Stimulated activated CD8-positive, alpha-beta memory T cell treated with anti-CD3 and anti-CD28 coated beads, Interleukin-2, amount 100 ng/mL, for 1 hour (primary cell): ENCODE measurements at places on chromosomes 3 and 15.

- DNase-seq, result no peak
Observed at GRCh38 chr3:186946756-186947375, 16.5 kb downstream of the ST6GAL1 start.

- no peak for DNase-seq
Observed at GRCh38 chr3:156551746-156552145, 3.2 kb downstream of the SSR3 start.

DNA sequence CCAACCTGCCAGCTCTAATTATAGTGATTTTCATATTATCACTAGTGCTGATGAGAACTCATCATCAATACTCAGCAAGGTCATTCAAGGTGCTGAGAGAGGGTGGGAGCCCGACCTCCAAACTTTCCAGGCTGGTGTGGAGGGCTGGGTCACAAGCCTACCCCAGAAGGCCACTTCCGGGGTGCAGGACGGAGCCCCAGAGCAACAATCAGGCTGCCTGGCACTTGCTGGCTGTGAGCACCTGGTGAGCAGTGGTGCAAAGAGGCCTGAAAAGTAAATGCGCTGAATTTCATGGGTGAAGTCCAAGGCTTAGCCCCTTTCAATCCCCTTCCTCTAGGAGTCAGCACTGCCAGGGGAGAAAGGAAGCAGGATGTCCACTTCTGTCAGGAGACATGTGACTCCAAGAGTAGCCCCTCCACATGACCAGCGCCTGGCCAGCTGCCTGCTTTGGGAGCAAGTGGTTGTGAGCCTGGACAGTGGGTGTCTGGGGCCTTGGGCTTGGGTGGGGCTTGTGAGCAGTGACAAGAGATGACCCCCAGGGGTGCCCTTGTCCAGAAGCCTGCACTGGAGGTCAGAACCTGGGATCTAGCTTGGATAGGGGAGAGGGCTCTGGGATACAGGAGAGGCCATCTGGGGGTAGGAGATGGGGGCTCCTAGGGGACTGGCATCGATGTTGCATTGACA is 165.0 kb upstream of the TLE3 start:
- DNase-seq, result no peak

DNA sequence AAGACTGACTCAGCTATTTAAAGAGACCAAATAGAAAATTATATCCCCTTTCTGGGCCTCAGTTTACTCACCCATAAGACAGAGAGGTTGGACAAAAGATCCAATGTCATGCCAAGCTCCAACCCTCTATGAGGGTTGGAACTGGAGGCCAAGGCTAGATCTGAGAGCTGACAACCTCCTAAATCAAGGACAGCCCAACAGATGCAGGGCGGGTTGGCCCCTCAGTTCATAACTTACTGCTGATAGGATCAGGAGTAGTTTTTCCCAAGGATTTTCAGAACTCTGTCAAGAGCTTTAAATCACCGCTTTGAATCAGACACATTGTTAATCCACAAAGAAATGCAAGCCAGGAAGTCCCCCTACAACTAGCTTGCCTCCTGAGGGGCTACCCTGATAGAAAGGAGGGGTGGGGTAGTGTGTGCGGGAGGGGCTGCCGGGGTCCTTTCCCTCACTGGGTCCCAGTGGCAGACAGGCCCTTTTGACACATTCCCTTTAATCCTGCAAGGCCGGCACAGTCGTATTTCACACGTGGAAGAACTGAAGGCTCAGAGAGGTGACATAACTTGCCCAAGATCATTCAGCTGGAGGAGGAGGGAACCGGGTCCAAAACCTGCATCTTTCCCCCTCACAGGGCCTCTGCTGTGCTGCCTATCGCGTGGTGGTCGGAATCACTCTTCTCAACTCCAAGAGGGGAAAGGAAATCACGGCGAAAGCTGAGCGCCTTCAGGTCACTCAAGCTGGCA is 21.4 kb downstream of the BMF start:
- no peak for DNase-seq

DNA sequence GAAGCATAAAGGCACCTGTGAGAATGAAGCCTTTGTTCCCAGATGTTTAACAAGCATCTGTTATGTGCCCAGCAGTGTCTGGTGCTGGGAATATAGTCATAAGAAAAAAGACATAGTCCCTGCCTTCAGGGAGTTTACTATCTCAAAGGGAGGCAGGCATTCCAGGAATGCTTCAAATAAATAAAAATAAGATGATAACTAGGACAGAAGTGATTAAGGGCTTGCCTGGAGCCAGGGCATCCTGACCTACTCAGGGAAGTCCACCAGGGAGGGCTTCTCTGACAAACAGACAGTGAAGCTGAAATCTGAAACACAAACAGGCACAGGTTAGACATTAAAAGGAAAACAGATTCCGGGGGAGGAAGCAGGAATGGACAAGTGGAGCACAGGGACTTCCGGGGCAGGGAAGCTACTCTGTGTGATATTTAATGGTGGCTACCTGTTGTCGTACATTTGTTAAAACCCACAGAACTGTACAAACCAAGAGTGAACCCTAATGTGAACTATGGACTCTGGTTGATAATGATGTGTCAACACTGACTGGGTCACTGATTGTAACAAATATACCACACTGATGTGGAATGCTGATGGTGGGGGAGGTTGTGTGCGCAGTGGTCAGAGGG is 53.3 kb downstream of the ITGB5 start:
- DNase-seq, result no peak

DNA sequence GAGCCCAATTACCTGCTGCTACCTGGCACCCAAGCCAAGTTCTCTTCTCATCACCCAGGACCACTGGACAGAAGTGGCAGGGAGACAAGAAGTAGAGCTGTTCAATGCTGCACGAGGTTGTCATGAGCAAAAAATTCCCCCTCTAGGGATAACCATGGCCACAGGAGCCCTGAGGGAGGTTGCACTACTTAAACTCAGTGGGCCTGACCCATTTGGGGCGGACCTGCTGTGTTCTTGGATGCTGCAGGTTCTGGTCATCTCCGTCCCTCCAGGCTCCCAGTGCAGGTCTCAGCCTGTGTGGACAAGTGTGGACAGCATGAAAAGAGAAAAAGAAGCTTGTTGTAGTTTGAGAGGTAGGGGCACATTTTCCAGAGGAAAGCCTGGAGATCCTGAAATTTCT is 26.1 kb upstream of the MANF start:
- DNase-seq, result no peak

GRCh38 chr3:42053476-42053875 is 37.7 kb upstream of the TRAK1 start:
- DNase-seq, result no peak

GRCh38 chr3:71183549-71183948 is 400.0 kb downstream of the FOXP1 start:
- no peak for DNase-seq

- DNase-seq, result no peak
Observed at GRCh38 chr3:153138276-153139210, 23.5 kb upstream of the RAP2B start.

DNA sequence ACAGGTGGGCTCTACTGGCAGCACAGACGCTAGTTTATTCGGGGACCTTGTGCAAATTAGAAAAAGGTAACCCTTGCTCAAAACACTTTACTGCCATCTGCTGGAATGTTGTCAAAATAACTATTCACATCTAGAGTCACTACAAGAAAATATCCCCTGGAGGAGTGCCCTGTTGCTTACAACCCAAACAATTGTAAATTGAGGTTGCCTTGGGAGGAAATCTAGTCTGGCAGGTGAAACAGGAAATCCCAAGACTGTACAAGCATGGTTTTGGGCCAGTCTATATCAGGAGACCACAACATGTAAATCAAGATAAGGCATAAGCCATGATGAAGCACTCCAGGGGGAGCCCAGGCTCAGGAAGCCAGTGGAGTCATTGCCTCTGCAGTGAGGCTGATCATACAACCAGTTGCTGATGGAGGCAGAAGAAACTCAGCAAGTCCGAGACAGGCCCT is 136.8 kb upstream of the ACP3 start:
- DNase-seq, result no peak

DNA sequence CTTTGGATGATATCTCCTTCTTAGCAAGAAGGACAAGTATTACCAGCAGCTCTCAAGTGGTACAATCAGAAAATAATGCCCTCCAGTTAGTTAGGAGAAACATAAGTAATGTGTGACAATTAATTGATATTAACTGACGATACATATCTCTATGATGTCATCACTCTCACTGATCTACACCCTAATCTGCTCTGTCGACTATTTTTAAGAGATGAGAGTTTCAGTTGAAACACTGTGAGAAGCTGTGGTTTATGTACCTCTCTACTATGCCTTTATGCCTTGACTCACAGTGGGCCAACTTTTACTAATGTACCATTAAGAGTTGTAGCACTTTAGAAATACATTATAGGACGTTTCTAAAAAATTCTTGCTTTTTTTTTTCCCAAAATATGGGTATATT is 8.6 kb downstream of the CEP152 start:
- DNase-seq, result no peak

- no peak for DNase-seq
Observed at GRCh38 chr3:140199008-140199407, 264.0 kb downstream of the CLSTN2 start.

DNA sequence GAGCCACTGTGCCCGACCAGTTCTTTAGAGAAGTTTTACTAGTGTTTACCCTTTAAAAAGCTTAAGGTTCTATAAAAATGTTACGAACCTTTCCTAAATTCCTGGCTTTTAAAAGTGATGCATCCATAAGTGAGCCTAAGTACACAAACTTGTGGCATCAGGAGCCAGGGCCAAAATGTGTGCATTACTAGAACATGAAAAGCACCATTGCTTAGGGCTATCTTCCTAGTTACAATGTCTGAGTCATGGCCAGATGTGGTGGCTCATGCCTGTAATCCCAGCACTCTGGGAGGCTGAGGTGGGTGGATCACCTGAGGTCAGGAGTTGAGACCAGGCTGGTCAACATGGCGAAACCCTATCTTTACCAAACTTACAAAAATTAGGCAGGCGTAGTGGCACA is 39.9 kb downstream of the LEO1 start:
- DNase-seq, result no peak

DNA sequence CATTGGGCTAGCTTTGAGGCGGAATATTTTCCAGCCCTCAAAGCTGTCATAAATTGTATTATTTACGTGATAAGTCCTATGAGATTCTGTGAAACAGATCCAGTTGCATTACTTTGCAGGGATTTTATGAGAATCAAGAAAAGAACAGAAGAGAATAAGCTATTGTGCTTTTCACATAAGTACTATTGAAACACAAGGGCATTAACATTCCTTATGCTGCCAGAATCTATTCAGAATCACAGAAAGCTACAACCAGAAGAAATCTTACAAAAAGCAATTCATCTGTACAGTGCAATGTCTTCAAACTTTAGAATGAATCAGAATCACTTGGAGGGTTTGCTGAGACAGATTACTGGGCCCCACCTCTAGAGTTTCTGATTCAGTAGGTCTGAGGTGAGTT is 10.6 kb upstream of the CACNA1D start:
- DNase-seq, result no peak

DNA sequence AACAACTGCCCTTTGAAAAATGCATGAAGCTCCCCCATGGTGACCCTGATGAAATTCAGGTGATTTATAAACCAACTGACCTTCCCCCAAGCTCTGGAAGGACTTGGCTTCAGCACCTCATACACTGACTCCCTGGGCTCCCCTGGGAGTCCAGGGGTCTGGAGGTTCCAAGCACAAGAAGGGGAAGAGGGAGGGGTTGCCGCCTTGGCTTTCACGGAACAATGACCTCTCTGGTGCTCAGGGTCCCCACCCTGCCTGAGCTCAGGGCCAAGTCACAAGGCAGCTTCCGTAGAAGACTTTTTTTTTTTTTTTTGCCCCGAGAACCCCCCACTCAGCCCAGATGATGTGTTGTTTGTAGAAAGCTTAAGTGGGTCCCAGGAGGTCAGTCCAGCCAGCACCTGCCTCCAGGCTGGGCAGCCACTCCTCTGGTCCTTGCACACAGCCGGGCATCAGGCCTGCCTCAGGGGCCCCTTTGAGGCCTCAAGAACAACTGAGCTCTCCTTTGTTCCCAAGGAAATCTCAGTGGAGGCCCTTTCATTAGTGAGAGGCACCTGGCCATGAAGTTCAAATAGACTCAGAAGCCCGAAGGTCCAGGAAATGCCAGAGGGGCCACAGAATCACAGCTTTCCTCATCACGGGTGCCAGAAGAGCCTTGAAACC is 14.0 kb upstream of the ALAS1 start:
- DNase-seq, result no peak

DNA sequence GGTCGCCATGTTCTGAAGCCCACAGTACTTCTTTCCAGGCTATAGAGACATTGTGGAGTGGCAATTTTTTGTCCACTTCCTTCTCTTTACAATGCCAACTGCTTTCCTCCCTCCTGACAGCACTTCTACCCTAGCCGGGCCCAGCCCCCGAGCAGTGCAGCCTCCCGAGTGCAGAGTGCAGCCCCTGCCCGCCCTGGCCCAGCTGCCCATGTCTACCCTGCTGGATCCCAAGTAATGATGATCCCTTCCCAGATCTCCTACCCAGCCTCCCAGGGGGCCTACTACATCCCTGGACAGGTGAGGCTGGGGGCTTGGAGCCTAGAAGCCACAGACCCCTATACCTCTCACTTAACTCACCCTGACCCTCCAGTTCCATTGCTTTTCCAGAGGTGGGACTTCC is 2.8 kb downstream of the EIF4G1 start:
- no peak for DNase-seq

DNA sequence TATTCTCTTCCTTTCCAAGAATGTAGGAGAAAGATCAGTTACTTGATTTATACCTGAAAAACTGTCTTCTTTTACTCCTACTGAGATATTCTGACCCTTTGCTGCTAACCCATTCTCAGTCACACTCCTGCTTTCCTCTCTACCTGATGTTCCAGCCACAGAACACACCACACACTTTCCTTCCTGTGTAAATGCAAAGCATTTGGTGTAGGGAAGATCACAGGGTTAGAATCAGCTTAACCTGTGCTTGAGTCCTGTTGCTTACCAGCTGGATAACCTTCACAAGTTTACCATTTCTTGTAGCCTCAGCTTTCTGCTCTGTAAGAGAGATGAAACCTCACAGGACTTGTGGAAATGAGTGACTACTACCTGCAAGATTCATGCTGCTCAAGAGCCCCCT is 489.8 kb upstream of the GOLIM4 start:
- no peak for DNase-seq

- no peak for DNase-seq
Observed at GRCh38 chr3:1330107-1330506, 237.3 kb downstream of the CNTN6 start.

- no peak for DNase-seq
Observed at GRCh38 chr15:90184119-90184785, 16.9 kb upstream of the SEMA4B start.

- DNase-seq, result no peak
Observed at GRCh38 chr15:89513284-89513683, 16.9 kb upstream of the RHCG start.

DNA sequence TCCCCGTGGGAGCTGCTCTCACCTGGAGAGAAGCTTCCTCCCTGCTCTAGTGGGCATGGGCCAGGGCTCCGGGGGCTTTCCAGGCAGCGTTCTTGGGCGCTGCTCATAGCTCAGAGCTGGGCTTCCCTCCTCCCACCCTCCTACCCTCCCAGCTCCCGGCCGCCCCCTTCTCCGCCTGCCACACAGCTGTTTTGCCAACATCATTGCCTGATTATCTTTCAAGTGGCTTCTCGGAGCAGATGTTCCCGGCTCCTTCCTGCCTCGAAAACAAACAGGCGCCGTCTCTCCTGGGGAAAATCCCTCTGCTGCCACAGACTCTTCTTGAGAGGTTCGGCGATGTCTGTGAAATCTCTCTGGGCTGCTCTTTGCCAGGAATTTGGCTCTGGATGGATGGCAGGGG is 195.6 kb downstream of the RPLP1 start:
- DNase-seq, result no peak

- no peak for DNase-seq
Observed at GRCh38 chr3:157999246-157999645, 107.0 kb downstream of the SHOX2 start.

GRCh38 chr15:48307586-48307985 is 23.6 kb upstream of the DUT start:
- no peak for DNase-seq

- DNase-seq, result no peak
Observed at GRCh38 chr3:194255252-194256039, 95.7 kb downstream of the CPN2 start.
